Activated T-cell treated with anti-CD3 and anti-CD28 coated beads, Interleukin-2, amount 50 U/mL, for 4 hours (primary cell): ENCODE measurements at places on chromosomes 13 and 19. TPM values are rescaled to one million over a fixed set of nuclear protein-coding genes. Genes with fewer than 3 reads are reported as not detected.

Gene WIZ
- total RNA-seq: 53.8 TPM

Gene MAN2B1
- 127 TPM for total RNA-seq

Gene APOC4
- not detected for total RNA-seq

Gene FLT1
- total RNA-seq: 18.8 TPM

Gene CLIP3
- 0.33 TPM for total RNA-seq

Gene HS6ST3
- not detected for total RNA-seq

Gene UPK1A
- total RNA-seq: 0.23 TPM

Gene WDR87
- total RNA-seq: not detected

Gene TMEM86B
- total RNA-seq: 5.8 TPM

Gene IRGC
- total RNA-seq: not detected

Gene CGB2
- not detected for total RNA-seq
